ENCODE measurements at places on chromosomes 12 and 14. TPM values are rescaled to one million over a fixed set of nuclear protein-coding genes. Genes with fewer than 3 reads are reported as not detected.

Gene ATF7
- 5.7 TPM for total RNA-seq

Gene KRT7
- total RNA-seq: 302 TPM

Gene PTPRR
- total RNA-seq: 0.44 TPM

Gene RTL1
- total RNA-seq: not detected

Gene NKX2-1
- total RNA-seq: not detected

Gene SLC8A3
- total RNA-seq: not detected

Gene OR6C2
- not detected for total RNA-seq

Gene PDE3A
- total RNA-seq: 0.03 TPM

Gene ACSM4
- not detected for total RNA-seq

Gene CCDC177
- total RNA-seq: not detected

Gene AKAP5
- total RNA-seq: not detected

Gene TSPAN19
- total RNA-seq: not detected

Gene DNAL1
- total RNA-seq: 92.2 TPM

Gene NABP2
- total RNA-seq: 115 TPM

Gene TEAD4
- total RNA-seq: 30.8 TPM

Gene OTOGL
- 0.32 TPM for total RNA-seq

Gene FAM90A1
- total RNA-seq: 0.43 TPM

Gene CFAP54
- total RNA-seq: not detected

Gene CLEC7A
- not detected for total RNA-seq

Gene CDC42BPB
- total RNA-seq: 11.7 TPM

Gene P2RX2
- total RNA-seq: not detected

Gene G2E3
- total RNA-seq: 22.0 TPM

Gene IFI27
- total RNA-seq: 109 TPM

Gene TMPRSS12
- not detected for total RNA-seq

Gene C14orf39
- not detected for total RNA-seq

Gene FKBP3
- total RNA-seq: 49.9 TPM

Gene C12orf54
- total RNA-seq: not detected

Gene SCNN1A
- total RNA-seq: 0.66 TPM

Gene ESPL1
- total RNA-seq: 23.9 TPM

Gene ZDHHC22
- not detected for total RNA-seq

Gene DAO
- total RNA-seq: not detected

Gene CERS5
- total RNA-seq: 40.3 TPM

Gene LAG3
- total RNA-seq: 0.17 TPM

Gene SPIC
- total RNA-seq: not detected

Gene SERPINA6
- not detected for total RNA-seq

Data from MG63 (cell line).